ENCODE measurements at places on chromosomes 7 and 10.

DNA sequence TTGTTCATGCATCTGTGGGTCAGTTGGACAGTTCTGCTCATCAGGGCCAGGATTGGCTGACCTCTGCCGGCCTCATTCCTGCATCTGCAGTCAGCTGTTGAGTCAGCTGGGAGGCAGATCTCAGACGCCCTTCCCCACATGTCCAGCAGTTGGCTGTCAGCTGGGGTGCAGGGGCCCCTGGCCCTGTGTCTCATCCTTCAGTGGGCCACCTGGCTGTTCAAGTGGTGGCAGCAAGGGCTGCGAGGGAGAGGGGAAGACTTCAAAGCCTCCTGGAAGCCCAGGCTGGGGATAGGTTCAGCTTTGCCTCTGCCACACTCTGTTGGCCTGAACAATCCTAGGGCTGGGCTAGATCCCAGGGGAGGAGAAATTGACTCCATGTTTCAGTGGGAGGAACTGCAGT is 33.2 kb downstream of the TACR2 start:
- DNase-seq: no peak

GRCh38 chr10:127337801-127338200 is 141.4 kb upstream of the INSYN2A start:
- no peak for DNase-seq

DNA sequence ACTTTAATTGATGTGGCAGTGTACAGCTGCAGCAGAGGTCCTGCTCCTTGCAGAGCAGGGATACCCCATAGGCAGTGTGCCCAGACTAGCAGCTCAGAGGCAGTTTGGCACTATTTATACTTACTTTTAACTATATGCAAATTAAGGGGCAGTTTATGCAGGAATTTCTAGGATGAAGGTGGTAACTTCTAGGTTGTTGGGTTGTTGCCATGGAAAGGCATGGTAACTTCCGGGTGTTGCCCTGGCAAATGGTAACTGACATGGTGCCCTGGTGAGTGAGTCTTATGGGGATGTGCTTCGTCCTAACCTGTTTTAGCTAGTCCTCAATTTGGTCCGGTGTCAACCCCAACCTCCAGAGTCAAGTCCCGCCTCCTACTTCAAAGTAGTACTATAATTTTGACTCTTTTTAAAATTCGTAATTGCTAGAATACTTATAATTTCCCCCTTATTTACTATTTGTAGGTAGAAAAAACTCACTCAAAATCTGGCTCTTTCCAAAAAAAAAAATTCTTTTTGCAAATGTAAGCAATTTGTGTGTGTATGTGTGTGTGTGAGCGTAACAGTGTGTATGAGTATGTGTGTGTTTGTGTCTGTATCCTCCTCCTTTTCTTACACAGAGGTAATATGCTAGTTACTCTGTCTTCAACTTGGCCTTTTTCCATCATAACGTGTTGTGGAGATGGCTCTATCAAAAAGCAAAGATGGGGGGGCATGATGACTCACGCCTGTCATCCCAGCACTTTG is 5.9 kb downstream of the COL26A1 start:
- DNase-seq: no peak

DNA sequence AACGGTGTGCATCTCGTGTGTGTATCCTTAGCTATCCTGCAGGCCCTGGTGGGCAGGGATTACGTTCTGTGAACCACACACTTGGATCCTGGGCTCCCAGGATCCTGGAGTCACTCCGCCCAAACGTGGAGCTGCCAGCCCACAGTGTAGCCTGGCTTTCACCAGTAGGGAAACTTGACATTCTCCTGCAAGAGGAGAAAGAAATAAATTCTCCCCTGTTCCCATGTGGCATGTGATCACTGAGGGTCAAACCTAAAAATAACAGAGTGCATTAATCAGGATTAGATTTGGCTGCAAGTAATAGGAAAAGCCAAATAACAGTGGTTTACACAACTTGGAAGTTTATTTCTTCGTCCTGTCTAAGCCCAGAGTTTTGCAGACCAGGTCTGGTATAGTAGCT is 32.3 kb downstream of the PALD1 start:
- DNase-seq: no peak

- DNase-seq: peak; percentile 52
Measured at GRCh38 chr7:81499262-81500116, 270.4 kb downstream of the HGF start.

DNA sequence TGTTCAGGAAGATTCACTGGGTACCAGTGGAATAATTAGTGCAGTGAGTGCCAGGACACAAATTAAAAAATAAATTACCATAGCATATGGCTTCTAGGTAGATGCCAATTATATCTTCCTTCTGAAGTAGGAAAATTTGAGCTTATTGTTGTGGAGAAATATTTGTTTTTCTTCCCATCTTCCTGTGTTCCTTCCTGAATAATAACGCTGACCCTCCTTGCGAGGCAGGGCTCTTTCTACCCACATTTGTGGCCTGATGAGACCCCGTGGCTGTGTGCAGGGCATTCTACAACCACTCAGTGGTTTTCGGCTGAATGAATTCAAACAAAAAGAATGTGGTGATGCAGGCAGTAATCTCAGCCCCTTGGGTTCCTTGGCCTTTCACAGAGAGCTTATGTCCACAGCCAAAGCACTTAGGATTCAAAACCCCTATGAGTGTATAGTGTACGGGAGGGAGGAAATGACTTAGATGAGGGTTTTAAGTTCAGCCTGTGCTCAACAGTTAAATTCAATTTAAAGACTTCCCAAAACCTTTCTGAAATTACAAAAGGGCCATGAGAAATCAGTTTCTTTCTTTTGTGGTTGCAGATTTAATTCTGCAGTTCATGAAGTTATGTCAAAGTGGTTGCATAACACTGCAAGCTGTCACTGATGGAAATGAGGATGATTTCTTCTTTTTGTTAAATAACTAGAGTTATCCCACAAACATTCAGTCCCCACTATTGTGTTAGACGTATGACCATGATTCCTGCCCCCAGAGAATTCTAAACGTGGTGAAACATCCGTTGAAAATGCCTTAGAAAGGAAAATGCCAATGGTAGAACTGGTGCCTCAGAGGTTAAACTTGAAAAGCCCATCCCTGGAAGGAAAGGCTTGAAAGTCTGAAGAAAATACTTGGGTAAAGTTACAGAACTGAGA is 255.3 kb downstream of the FZD1 start:
- no peak for DNase-seq

- peak; percentile 27 for DNase-seq
Measured at GRCh38 chr7:29154076-29154475, 7.7 kb upstream of the CPVL start.

DNA sequence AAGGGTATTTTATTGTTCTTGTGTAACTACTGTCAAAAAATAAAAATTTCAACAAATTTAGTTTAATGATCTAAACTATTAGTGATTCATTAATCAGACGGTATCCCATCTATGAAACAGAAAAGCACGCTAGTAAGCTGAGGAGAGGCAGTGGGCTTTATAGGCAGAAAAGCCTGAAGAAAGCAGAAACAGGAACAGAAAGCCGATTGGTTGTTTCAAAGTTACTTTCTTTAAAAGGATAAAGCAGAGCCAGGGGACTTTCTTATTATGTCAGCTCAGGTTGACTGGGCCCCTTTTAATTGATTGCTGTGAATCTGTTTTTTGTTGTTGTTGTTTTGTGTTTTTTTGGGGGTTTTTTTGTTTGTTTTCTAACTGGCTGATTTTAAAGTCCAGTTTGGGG is 105.5 kb downstream of the TES start:
- DNase-seq: no peak

- peak; percentile 32 for DNase-seq
Measured at GRCh38 chr7:55192723-55193122, 172.4 kb upstream of the LANCL2 start.

DNA sequence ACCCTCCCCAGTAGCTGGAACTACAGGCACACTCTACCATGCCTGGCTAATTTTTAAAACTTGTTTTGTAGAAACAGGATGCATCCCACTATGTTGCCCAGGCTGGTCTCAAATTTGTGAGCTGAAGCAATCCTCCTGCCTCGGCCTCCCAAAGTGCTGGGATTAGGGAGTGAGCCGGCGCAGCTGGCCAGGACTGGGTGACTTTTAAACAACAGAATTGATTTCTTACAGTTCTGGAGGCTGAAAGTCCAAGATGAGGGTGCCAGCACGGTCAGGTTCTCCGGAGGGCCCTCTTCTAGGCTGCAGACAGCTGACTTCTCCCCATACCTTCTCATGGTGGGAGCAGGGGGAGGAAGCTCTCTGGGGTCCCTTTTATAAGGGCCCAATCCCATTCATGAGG is 75.2 kb upstream of the CHST15 start:
- DNase-seq: no peak

DNA sequence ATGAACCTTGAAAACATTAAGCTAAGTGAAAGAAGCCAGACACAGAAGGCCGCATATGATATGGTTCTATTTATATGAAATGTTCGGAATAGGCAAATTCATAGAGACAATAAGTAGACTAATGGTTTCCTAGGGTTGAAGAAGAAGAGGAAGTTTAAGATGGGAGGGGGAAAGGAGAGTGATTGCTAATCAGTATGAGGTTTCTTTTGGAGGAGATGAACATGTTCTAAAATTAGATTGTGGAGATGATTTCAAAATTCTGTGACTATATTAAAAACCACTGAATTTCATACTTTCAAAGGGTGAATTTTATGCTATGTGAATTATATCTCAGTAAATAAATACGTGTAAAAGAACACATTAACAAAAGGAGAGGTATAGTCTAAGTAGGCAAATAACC is 176.4 kb upstream of the HPS1 start:
- no peak for DNase-seq

GRCh38 chr10:71711052-71711623 is 8.4 kb downstream of the C10orf105 start:
- DNase-seq: peak; percentile 72

- no peak for DNase-seq
Measured at GRCh38 chr10:132203256-132204077, 16.7 kb downstream of the DPYSL4 start.

DNA sequence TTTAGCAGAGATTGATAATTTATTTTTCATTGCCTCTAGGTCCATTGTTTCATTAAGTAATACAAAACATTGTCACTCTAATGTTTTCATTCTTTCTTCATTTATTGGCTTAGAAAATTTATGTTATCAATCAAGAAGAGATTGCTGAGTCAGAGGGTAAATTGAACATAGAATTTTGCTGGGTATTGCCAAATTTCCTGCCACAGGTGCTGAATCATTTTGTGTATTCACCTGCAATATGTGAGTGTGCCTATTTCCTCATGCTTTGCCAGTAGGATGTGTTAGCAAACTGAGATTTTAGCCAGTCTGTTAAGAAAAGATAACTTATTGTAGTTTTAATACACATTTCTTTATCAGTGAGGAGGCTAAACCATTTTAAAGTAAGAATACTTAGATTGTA is 38.0 kb downstream of the MARCHF5 start:
- peak; percentile 81 for DNase-seq

GRCh38 chr10:128522551-128523308 is 396.5 kb upstream of the MKI67 start:
- no peak for DNase-seq

DNA sequence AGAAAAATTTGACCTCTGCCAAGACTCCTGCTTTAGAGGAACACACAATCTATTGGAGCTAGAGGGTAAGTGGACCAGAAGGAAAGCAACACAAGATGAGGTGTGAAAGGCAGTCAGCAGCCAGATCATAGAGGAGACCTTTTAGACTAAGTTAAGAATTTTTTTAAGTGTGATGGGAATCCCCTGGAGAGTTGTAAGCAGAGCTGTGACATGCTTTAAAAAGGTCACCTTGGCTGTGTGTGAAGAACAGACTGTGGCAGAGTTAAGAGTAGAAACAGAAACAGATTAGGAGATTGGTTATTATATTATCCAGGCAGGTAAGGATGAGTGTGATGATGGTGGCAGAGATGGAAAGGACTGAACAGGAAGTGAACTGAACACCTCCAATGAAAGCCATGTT is 23.5 kb downstream of the CPEB3 start:
- DNase-seq: no peak

DNA sequence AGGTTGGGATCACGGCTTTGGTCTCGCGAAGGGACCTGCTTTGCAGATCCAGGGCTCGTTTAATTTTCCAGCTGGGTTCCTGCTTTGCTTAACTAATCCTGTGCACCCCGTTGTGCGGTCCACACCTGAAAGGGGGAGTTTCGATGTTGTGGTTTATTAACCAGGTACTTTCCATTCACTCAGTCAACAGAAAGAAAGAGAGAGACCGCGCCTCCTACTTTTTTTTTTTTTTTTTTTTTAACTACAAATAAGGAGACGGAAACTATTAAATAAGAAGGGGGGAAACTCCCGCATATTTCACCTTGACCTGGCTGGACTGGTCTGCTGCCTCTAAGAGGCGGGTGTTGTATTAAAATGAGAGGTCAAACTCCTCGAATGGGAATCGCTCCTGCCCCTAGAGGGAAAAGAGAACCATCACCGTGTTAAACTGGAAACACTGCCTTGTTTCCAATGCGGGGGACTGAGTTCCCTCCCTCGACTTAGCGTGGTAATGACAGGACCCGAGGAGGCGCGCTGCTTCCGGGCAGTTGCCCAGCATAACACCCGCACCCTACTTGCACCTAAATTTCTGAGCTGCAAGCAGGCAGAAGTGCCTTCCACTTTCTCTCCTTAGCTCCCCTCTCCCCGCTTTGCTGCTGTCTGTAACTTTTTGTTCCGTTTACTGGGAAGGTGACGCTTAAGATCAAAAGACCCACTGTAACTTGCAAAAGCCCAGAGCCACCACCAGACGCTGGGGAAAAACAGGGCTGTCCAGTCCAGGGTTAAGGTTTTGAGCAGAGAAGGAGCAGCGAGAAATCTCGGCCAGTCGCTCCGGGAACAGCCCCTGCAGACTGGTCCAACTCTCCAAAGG is 1.1 kb upstream of the ITGB8 start:
- peak; percentile 94 for DNase-seq

DNA sequence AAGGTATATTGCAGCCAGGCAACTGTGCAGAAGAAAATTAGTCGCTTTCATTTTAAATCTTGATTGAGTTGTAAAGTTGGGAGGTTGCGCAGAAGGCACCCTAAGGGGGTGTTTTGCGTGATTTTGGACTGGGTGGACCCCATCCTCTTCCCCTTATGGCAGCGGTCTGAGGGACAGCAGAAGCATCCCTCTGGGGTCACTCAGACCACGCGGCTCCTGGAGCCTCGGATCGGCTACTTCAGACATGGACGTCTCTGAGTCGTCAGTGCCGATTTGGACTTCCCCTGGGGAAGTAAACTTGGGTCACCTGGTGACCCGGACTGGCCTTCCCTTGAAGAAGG is 639.0 kb upstream of the DPP6 start:
- no peak for DNase-seq

DNA sequence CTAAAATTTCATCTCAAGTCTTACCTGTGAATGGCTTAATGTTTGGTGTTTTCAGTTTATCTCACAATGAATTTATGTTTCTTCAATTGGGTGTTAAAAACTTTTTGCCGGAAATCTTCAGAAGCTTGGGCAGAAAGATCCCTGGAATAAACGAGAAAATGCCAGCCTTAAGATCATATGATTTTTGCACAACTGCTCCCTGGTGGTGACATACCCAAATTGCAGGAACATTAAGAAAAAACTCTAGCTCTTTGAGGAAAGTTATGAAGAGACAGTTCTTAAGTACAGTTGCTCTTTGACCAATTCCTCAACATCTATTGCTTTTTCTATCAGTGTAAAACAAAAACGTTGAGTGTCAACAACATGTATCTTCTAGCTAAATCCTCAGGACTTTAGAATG is 48.2 kb upstream of the CREB5 start:
- DNase-seq: no peak
